ENCODE measurements at places on chromosomes 3 and 15.

GRCh38 chr15:92583096-92584034 is 72.2 kb downstream of the FAM174B start:
- no peak for DNase-seq

- DNase-seq, result no peak
Observed at GRCh38 chr15:67479781-67480505, 41.0 kb upstream of the C15orf61 start.

- DNase-seq, result no peak
Observed at GRCh38 chr3:142890592-142890991, 1.7 kb upstream of the PCOLCE2 start.

DNA sequence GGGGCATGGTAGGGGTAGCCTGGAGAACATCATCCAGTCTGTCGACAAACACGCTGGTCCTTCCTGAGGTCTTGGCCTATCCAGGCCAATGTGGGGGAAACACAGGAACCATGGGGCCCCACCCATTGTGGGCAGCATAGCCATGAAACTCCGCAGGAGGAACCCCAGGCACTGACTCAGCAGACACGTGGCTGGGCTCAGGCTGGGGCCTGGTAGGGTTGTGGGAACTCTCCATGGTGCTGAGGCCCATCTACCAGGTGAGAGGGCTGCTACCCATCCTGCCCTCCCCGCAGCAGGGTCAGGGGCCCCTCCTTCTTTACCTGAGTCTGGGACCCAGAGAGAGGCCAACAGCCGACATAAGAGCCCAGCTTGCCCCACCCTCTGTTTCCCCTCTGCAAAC is 22.6 kb upstream of the CACNA2D2 start:
- peak; percentile 50 for DNase-seq

- DNase-seq, result no peak
Observed at GRCh38 chr3:62622553-62623174, 249.3 kb upstream of the FEZF2 start.

DNA sequence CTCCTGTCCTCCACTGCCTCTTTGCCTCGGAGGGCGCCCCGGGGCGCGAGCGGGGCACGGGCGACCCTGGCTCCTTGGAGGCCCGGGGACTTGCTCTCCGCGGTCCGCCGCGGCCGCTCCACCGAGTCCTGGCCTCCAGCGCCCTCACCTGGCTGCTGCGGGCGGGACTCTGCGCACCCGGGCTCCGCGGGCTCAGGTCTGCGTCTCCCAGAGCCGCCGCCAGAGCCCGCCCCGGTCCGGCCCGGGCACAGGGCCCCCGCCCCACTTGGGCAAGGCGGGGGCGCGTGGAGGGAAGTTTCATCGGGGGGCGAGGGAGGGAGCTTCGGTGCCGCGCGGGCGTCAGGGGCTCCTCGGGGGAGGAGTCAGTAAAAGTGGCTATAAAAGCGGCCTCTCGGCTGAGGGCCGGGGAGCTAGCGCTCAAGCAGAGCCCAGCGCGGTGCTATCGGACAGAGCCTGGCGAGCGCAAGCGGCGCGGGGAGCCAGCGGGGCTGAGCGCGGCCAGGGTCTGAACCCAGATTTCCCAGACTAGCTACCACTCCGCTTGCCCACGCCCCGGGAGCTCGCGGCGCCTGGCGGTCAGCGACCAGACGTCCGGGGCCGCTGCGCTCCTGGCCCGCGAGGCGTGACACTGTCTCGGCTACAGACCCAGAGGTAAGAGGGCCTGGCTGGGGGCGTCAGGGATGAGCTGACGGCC is at the start of gene CEMIP:
CEMIP (plus strand) TSS at position 407 of the 694 bp plus-strand sequence. CDS start 94,510 bp downstream, outside the sequence.
- peak; percentile 56 for DNase-seq

DNA sequence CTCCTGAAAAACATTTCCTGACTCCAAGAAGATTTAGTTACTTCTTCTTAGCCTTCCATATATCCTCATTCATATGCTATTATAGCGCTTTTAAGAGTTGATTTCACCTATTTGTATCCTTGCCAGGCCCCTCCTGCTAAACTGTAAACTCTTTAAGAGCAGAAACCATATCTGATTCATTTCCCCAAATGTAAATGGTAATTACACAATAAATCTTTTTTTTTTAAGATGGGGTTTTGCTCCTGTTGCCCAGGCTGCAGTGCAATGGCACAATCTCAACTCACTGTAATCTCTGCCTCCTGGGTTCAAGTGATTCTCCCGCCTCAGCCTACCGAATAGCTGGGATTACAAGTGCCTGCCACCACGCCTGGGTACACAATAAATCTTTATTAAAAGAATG is 4.5 kb downstream of the DLEC1 start:
- no peak for DNase-seq

- DNase-seq, result no peak
Observed at GRCh38 chr3:47456984-47457383, 18.8 kb downstream of the SCAP start.

DNA sequence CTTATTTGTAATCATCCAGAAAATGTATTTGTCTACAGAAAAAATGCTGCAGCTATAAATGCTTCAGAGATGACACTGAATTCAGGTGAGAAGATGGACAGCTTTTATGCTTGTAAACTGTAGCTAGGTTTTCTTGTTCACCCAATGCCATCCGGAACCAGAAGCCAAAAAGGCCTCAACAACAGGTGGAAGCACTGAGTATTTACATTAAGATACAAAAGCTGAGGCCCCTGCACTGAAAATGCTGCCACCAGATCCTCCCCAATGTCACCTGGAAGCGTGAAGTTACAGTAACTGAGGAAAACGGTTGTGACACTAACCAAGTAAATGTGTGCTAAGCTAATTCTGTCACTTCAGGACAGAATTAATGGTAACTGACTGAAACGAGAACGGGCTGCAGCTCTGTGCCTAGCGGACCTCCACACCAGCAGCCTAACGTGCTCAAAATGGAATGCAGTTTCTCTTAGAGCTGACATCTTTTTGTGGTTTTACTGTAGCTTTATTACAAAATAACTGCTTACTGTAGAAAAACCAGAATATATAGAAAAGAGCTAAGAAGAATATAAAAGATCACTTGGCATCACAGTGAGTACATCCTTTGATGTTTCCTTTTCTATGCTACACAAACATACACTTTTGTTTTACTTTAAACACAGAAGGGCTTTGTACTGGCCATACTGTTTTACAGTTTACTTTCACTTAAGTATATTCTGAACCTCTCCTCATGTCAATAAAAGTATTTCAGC is 7.6 kb downstream of the CHSY1 start:
- DNase-seq, result no peak

GRCh38 chr3:148500881-148501280 is 196.8 kb upstream of the AGTR1 start:
- no peak for DNase-seq

- DNase-seq, result no peak
Observed at GRCh38 chr3:141659821-141660613, 78.1 kb upstream of the RNF7 start.

DNA sequence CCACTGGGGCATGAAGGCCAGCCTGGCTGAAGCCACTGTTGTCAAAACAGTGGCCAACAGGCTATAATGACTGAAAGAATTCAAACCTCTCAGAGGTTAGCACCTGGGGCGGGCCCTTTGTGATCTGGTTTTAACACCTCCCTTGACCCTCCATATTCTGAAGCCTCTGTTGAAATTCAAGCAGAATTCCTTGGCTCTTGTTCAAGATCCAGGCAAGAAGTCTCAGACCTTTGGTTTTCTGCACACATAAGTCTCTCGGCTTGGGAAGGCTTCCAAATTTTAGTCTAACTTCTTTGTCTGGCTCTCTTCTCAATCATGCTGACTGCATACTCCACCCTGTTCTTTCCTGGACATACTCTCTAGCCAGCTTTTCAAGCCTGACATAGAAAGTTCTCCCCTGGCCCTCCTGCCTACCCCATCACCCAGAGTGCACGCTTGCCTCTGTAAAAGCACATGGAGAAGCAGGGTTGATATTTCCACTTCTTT is 144.5 kb downstream of the PDZRN3 start:
- DNase-seq, result no peak

- no peak for DNase-seq
Observed at GRCh38 chr3:59535791-59536221, 486.0 kb upstream of the CFAP20DC start.

- DNase-seq, result no peak
Observed at GRCh38 chr3:12235691-12236090, 53.2 kb upstream of the PPARG start.

- DNase-seq, result no peak
Observed at GRCh38 chr15:32855942-32856341, 138.1 kb downstream of the GREM1 start.

DNA sequence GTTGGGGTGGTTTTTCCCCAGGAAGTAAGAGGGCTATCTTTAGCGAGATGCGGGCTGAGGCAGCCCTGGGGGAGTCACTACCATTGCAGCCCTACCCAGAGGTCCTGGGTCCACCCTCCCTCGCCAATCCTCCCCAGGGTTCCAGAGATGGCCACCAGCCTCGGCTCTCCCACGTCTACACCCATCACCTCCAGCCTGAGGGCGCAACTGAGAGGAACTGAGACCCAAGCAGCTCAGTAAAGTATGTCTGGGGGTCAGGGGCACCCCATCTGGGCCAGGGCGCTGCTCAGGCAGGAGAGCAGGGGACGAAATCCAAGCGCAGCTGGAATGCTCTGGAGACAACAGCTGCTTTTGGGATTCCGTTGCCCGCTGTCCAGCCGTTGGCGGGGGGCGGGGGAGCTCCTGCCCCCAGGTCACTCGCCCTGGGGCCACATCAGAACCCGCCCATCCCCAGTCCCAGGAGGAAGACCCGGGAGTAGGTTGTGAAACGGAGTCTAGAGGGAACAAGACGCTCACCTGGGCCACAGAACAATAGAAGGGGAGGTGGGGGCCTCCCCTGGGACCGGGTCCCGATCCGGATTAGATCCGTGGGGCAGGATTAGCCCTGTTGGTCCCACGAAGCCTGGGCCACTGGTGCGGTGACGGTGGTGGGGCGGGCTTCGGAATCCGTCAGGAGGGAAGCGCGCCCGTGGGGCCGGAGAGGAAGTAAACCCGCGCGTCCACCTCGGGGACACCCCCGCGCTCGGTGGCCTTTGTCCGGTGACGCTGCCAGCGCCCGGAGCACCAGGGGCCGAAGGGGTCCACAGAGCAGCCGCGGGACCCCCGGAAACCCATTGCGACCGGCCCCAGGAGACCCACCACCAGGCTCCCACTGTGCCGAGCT is 1.4 kb upstream of the NDUFAF3 start:
- DNase-seq, result peak; percentile 62

DNA sequence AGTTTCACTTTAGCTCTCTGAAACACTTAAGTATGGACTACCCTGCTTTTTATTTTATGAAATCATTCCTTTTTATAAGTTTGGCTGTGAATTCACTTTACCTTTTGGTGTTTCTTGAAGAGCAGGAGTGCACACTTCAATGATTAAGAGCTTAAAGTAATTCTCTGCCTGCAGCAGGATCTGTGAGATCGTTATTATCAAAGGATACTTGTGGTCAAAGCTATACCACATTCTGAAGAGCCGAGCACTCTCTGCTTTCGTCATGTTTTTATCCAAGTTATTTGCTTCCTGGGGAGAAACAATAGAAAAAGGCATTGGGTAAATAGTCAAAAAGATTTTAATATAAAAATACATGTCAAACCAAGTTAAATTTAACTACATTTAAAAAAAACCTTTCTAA is 243.7 kb downstream of the CHST2 start:
- no peak for DNase-seq

- DNase-seq, result no peak
Observed at GRCh38 chr15:64740311-64741170, 34.8 kb downstream of the RBPMS2 start.

GRCh38 chr15:60713119-60714084 is 234.5 kb upstream of the ICE2 start:
- DNase-seq, result no peak

GRCh38 chr3:21944251-21944650 is 193.2 kb upstream of the ZNF385D start:
- DNase-seq, result no peak

DNA sequence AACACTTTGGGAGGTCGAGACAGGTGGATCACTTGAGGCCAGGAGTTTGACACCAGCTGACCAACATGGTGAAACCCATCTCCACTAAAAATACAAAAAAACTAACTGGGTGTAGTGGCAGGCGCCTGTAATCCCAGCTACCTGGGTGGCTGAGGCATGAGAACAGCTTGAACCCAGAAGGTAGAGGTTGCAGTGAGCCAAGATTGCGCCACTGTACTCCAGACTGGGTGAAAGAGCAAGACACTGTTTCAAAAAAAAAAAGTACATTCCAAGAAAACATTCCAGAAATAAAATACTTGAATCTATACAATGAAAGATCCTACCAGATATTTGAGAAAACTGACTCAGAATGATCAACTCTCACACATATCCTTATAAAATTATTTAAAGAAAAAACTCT is 30.4 kb downstream of the TFDP2 start:
- no peak for DNase-seq

DNA sequence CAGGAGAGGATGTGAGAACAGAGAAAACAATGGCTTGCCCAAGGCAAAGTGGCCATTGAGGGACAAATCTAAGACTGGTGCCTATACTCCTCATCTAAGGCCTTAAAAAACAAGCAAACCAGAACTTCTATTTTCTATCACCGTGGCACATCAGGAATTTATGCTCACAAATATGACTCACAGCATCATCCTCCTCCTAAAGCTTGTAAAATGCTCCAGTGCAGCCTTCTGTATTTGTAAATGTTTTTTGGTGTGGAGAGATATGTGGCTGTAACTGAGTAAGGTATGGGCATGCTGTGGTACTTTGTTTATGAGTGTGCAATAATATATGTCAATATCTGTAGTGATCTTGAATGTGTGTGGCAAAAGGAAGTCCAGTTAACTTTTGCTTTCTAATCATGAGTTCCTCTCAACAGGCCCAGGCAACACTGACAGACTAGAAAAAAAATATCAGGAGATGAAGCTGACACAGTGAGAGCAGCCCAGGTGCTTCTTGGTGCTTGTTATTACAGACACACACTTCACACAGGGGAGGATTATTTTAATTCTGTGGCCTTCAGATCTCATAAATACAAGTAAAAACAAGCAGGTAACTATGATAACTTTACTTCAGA is 60.3 kb downstream of the CTNNB1 start:
- DNase-seq, result no peak

- no peak for DNase-seq
Observed at GRCh38 chr3:104178680-104179079, 1188.0 kb upstream of the ALCAM start.

GRCh38 chr3:150868282-150868681 is 37.0 kb downstream of the MINDY4B start:
- no peak for DNase-seq

DNA sequence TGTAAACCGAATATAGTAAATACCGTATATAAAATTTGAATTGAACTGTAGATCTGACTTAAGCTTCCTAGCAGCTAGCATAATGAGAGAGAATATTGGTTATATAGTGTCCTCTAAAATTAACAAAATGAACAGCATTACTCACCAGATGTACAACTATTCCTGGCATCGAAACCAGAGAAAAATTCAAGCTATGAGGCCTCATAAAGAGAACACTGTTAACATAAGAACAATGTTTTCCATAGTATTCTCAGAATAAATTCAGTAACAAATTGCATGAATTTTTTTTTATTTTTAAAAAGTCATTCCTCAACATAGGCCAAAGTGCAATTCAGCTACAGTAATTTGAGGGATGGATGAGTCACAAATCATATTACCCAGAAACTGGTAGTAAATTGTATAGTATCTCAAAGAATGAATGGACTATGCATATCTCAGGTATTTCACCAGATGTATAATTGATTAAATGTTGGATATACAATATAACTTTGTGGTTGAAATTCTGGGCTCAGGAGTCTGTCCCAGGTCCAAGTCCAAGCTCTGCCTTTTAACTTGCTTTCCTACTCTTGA is 5.0 kb downstream of the TMEM207 start:
- no peak for DNase-seq

GRCh38 chr15:88382482-88382983 is 84.7 kb downstream of the MRPL46 start:
- no peak for DNase-seq

All from activated CD4-positive, CD25-positive, alpha-beta regulatory T cell treated with anti-CD3 and anti-CD28 coated beads, Interleukin-2, amount 50 U/mL, for 72 hours (primary cell).